ENCODE measurements at places on chromosomes 6 and 20.

DNA sequence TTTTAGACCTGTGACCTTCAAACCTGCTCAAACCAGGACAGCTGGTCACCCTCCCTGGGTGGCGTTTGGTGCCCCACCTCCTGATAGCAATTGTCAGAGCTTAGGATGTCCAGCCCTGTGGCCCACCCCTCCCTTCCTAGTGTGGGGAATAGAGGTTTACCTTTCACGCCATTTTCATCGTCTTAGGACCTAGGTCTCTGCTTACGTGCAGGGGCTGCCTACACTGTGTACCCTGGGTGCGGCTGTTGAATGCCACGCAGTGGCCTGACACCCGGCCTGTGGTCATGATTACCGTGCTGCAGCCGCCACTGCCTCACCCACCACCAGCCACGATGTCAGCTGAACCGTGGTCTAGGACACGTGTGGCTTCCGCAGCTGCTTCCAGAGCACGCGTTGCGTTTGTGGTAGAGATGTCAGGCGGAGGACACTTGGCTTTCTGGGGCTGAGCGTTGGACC is 157.3 kb downstream of the DTNBP1 start:
- peak; percentile 65 for DNase-seq

DNA sequence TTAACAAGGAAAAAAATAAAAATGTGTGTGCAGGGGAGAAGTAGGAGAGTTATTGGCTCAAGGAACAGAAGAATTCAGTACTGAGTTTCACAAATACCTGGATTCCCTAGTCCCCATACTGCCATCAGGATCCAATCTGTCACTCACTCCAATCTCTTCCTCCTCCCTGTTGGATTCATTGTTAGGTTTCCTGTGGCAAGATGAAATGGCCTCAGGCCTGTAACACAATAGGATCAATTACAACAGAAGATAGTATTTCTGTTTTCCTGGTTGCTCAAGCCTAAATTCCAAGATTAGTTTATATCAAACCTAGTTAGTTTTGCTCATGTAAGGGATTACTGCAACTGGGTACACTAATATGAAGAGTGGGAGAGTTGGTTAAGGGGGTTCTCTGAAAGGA is 24.4 kb downstream of the HCRTR2 start:
- DNase-seq, result no peak

- DNase-seq, result no peak
These were observed 112.0 kb upstream of the PDE10A start for GRCh38 chr6:165774903-165775601.

- DNase-seq, result no peak
These were observed 20.0 kb upstream of the ZNFX1 start for GRCh38 chr20:49297605-49298530.

- no peak for DNase-seq
These were observed 80.3 kb downstream of the GJA1 start for GRCh38 chr6:121515630-121516265.

DNA sequence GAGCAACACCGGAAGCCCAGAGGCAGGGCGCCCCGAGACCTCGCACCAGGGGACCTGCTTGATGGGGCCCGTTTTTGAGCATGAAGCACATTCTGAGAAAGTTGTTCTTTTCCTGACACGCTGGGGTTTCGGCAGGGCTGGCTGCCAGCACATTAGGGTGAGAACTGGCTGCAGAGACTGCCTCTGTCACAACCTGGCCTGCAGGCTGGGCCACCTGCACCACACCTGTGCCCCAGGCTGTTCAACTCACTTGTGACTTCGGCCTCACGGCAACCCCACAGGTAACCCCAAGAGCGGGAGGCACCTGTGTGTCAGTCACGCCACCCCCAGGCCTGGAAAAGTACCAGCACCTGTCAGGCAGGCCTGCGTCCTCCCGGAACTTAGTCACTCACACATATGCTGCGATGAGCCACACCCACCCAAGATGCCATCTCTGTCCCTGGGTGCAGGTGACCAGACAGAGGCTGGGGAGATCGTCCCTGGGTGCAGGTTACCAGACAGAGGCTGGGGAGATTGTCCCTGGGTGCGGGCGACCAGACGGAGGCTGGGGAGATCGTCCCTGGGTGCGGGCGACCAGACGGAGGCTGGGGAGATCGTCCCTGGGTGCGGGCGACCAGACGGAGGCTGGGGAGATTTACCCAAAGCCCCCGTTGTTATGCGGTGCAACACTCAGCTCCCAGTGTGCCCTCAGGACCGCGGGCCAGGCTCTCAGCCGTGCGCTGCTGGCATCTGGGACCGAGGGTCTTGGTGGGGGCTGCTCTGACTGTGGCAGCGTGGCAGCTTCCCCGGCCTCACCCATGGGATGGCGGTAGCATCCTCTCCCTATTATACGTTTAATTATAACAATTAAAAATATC is 82.5 kb upstream of the BHLHE23 start:
- DNase-seq, result peak; percentile 51

DNA sequence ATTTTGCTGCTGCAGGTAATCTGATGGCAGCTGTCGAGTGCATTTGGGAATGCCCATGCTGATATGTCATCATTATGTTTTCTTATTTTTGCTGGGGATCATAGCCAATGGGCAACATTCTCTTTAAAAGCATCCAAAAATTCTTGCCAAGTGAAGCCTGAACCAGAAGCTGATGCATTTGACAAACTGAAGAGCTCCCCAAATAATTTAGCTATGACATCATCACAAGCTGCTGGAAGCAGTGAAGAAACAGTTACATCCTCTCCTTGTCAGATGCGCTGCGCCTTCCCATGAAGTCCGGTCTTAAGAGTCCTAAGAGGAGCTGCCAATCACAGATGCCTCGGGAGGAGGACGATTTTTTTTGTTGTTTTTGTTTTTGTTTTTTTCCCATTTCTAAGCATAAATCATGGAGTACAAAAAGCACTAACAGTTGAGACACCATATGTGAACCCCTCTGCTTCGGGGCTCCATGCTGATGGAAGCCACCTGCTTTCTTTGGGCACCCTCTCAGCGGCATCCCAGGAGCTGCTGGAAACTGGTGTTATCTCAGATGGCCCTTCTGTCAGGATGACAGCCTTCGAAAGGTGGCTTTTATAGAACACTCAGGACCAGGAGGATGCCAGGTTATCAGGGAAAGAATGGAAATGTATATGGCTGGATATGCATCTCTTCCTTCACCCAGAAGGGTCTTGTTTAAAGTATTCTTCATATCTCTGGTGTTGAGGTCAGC is 56.1 kb upstream of the FOXQ1 start:
- DNase-seq, result no peak

- DNase-seq, result no peak
These were observed 556.9 kb downstream of the CD83 start for GRCh38 chr6:14674458-14674857.

DNA sequence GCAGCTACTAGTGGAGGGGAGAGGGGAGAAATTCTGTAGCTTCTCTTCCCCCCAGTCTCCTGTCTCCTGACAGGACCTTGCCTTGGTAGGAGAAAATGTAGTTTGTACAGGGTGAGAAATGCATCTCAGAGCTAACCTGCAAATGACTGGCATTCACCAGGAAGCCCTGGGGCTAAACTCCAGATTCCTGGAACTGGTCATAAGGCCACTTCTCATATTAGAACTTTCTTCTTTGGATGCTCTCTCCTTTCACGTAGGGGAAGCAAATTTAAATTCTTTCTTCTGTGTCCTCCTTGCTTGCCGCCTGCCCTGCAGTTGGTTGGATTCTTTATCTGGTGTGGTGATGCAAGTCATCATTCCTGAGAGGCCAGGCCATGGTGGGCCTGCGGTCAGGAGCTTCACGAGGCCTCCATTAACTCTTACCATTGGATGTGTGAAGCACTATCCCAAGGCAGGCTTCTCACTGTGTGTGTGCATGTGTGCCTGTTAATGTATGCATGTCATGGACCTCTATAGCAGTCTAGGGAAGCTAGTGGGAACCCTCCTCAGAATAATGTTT is 182.0 kb downstream of the PHF3 start:
- DNase-seq, result no peak

DNA sequence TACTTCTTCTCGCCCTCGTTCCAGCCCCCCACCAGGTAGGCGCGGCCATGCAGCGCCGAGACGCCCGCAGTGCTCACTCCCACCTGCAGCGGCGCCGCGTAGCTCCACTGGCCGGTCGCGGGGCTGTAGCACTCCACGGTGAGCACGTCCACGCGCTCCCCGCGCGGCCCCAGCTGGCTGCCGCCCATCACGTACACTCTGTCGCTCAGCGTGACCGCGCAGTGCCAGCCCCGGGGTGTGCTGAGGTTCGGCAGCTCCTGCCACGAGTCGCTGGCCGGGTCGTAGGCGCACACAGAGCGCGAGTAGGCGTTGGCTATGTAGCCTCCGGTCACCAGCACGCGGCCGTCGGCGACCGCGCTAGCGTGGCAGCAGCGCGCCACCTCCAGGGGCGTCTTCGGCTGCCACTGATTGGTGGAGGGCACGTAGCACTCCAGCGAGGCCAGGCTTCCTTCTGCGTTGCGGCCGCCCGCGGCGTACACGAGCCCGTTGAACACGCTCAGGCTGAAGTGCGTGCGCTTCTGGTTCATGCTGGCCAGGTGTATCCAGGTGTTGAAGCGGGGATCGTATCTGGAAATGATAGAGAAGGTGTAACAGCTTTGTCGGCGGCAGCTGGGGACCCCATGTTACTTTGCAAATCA is 13.7 kb downstream of the KLHL31 start:
- DNase-seq, result peak; percentile 78

- DNase-seq, result no peak
These were observed 243.1 kb downstream of the DLL1 start for GRCh38 chr6:170047823-170048222.

DNA sequence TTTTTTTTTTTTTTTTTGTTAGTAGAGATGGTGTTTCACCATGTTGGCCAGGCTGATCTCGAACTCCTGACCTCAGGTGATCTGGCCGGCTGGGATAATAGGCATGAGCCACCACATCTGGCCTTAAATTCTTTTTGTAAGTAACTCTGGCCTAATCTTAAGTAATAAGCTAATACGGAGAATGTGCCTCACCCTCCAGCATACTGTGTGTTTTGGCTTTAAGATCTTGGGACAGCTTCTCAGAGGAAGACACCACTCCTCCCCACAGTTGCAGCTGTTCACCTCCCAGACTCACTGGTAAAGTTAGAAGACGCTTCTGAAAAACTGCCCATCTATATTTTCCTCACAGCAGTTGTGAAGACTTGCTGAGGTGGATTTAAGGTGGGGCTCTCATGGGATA is 120.8 kb downstream of the CCDC170 start:
- DNase-seq, result no peak

DNA sequence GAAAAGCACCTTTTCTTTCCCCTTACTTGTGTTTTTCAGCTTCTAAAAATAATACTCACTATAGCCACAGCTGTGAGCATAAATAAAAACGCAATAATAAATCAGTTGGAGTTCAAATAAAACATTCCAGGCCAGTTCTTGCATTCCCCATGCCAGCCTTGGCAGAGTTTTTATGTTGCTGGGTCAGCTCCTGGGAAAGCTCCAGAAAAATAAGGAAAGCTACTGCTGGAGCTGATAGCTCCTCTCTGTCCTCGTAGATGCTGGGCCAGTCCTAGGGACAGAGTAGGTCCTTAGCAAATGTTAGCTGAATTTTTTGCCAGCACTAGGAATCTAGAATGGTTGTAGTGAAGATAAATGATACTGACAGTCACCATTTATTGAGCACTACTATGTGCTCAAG is 389.0 kb upstream of the SYNCRIP start:
- DNase-seq, result no peak

GRCh38 chr20:40575851-40576250 is 113.2 kb downstream of the MAFB start:
- DNase-seq, result no peak

Data from left forelimb (tissue), 1 donor.